ENCODE measurements at places on chromosomes 3 and 15. TPM values are rescaled to one million over a fixed set of nuclear protein-coding genes. Genes with fewer than 3 reads are reported as not detected.

- peak; percentile 47 for DNase-seq
Observed at GRCh38 chr3:184592371-184593219, 31.0 kb downstream of the EPHB3 start.

DNA sequence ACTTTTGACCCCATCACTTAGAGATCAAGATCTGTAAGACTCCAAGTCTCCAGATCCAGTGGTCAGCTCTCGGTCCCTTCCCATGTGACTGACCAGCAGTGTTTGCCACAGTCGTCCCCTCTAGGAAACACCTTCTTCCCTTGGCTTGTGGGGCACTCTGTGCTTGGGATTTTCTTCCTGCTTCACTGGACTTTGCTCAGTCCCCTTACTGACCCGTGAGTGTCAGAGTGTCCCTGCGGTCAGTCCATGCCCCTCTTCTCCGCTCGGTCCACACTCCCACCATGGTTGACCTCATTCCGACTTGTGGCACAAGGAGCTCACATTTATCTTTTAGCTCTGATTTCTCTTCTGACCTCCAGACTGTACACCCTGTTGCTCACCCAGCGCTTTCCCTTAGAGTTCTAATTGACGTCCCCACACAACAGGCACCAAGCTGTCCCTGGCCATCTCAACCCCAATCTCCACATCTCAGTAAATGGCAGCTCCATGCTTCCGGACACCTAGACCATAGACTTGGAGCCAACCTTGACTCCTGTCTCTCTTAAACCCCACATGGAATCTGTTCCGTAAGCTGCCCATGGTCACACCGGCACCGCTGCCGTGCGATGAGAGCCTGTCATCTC is 67.9 kb downstream of the APBA2 start:
- no peak for DNase-seq

GRCh38 chr3:129005526-129006303 is 4.6 kb downstream of the EFCC1 start:
- peak; percentile 40 for DNase-seq

DNA sequence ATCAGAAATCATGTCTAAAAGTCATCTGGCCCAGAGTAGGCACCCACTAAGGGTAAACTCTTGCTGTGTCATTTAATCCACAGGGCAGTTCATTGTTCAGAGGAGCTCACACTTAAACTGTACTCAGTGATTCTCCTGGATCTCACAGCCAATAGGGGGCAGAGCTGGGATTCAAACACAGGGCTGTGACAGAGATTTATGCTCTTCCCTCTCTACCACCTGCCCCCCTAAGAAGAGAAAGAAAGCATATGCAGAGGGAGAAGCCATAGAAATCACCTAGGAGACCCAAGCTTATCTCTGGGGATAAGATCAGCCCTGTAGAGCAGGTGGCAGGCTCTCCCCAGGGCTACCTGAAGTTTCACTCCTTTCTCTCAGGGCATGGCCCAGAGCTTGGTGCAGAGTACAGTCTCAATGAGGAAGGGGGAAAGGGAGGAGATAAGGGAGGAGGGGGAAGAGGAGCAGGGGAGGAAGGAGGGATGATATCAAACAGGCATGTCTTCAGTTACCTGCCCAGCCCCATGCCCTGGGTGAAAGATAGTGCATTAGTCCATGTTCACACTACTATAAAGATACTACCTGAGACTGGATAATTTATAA is 51.8 kb upstream of the ADPGK start:
- DNase-seq, result peak; percentile 12

- DNase-seq, result no peak
Observed at GRCh38 chr15:25184356-25185155, 229.8 kb downstream of the SNRPN start.

- no peak for DNase-seq
Observed at GRCh38 chr15:59011262-59011952, 23.9 kb downstream of the RNF111 start.

DNA sequence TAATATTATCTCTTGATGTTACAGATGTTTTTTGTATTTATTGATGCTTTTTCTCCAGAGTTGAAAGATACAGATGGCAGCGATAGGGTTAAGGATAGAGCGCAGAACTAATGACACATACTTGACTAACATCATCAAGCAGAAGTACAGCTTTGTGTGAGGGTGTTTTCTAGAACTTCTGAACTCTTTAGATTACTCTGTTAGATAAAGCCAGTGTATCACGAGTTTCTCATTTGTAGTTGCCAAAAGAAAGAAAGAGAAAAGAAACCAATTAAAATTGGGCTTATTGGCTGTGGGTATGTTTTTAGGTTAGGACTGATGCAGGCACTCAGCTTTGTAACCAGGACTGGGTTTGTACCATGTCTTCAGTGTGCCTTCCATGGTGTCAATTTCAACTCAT is 6.6 kb upstream of the GPR171 start:
- no peak for DNase-seq

DNA sequence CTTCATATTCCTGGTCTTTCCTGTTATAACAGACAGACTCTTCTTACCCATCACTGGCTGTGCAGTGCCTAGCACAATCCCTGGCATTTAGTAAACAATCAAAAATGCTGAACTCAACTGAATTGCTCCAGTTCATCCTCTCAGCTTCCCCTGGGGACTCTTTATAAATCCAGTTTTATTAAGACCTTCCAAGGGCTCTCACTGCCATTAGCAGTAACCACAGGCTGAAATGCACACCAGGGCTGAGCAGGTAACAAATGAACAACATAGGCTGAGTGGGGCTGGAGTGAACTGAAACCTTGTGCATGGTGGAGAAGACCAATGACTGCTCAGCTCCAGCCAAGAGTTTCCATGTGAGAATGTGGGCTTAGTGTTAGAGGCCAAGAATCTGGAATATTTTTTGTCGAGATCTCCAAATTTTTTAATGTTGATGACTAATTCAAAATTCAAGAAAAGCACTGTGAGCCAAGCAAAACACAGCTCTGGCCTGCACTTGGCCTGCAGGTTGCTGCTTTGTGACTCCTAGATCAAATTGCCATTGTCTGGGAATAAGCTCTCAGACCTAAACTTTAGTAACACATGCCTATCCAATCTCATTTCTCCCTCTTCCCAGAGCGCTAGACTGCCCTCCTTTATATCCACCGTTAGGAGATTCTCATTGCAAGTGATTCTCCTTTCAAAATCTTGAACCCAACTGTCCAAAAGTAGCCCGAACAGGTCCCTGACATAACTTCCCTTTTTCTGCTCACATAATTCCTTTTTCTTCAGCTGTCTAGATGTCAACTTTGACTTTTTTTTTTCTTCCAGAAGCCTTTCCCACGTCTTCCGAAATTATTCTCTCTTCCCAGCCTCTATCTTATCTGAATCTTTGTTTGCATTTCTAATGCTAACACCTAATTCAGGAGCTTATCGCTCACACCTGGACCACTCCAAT is 7.4 kb downstream of the SQOR start:
- DNase-seq, result peak; percentile 97

GRCh38 chr15:31235311-31236183 is 91.1 kb upstream of the KLF13 start:
- DNase-seq, result peak; percentile 75

Gene TRPC1
- total RNA-seq, result 26.1 TPM

Gene MEIS2
- total RNA-seq, result 84.0 TPM

Gene ZNF654
- total RNA-seq, result 19.1 TPM
